Osteoblast (primary cell): ENCODE measurements at places on chromosomes 11 and 22. TPM values are rescaled to one million over a fixed set of nuclear protein-coding genes. Genes with fewer than 3 reads are reported as not detected.

GRCh38 chr11:27471589-27472397 lies 797 bp downstream of the LGR4 start:
- peak; percentile 82 for DNase-seq

DNA sequence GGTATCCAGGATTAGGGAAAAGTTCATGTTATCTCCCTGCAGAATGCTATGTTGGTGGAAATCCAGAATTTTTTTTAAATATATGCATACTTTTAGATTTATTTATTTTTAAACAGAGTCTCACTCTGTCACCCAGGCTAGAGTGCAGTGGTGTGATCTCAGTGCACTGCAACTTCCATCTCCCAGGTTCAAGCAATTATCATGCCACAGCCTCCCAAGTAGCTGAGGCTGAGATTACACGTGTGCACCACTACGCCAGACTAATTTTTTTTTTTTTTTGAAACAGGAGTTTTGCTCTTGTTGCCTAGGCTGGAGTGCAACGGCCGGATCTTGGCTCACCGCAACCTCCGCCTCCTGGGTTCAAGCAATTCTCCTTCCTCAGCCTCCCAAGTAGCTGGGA lies 2.6 kb downstream of the PACSIN2 start:
- DNase-seq, result no peak

DNA sequence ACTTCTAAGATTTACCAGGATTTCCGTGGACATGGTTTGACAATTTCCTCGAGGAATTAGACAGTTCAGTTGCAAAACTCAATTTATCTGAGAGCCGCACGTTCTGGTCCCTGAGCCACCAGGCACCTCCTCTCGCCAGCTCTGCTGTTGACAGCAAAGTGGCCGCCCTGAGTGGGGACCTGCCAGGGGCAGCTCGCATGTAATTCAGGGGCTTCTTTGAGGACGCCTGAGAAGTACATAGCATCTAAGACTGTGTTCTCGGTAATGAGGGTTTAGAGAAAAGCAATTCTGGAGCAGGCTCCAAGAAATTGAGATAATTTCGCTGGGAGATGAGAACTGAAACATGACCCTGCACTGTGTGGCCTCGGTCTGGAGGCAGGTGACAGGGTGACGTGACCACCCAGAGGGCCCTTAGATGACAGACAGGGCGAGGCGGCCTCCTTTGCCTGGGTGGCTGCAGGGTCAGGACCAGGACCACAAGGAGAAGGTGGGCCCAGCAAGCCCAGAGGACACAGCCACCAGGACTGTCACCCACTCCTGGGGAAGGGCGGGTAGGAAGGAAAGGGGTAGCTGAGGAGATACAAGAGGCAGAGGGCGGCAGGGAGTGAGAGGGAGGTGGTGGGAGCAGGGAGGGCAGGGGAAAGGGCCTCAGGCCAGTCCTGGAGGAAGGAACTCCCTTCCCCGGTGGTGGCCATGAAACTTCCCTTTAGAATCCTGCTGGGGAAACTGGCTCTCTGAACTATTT lies 55.0 kb downstream of the RTL6 start:
- peak; percentile 85 for DNase-seq

- DNase-seq, result peak; percentile 88
Measured at GRCh38 chr11:118917481-118918127, 8.1 kb downstream of the BCL9L start.

GRCh38 chr22:27772081-27772983 lies 29.2 kb downstream of the MN1 start:
- DNase-seq, result peak; percentile 68

DNA sequence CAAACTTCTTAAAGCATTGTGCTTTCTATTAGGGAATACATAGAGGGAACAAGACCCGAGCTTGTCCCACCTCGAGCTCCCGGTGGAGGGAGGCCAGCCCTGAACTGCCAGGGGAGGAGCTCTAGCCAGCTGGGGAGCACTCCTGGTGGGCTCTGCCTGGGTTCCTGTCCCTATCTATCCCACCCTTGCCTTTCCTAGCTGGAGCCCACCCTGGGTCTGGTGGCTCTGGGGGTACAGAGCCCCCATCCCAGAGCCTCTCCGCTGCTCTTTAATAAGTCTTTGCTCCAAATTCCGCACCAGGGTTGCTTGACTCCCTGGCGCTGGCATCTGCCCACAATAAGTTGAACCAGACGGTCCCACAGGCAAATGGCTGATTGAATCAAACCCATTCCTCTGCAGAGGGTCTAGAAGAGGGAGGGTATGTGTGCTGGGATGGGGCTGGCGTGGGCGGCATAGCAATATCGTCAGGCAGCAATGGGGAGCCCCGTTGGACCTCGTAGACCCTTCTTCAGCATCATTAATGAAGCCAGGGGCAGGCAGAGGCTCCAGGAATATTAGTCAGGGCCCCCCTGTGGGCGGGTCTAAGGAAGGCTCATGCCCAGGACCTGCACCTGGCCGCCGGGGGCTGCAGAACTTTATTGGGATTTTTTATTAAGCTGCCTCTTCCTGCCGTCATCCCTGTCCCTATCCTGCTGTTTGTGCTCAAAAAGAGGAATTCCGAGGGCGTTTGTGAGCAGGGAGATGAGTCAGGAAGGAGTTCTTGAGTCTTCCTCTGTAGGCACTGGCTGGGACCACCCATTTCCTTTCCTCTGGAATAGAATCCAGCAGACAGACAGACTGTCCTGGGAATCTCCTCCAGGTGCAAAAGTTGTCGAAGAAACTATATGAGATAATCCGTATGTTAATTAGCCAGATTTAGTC lies 38.5 kb upstream of the RIC3 start:
- DNase-seq, result no peak

DNA sequence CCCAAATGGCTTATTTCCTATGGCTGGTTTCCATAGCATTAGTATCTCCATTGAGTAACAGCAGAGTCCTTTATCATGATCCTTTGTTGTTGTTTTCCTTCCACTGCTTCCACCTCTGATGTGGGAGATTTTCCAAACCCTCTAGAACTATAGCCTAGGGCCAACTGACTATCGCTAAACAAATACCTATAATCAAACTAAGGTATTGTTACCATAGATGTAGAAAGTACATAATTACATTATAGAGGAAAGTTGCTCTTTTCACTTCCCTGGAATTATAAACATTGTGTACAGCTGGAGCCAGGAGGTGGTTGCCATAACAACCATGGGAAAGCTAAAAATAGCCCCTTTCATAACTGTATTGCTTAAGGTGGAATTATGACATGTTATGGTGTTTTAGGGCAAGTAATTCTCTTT lies 47.0 kb upstream of the ALKBH3 start:
- DNase-seq, result no peak

- no peak for DNase-seq
Measured at GRCh38 chr11:131397675-131398074, 27.3 kb downstream of the NTM start.

GRCh38 chr11:126756855-126757254 lies 243.7 kb downstream of the KIRREL3 start:
- DNase-seq, result no peak

DNA sequence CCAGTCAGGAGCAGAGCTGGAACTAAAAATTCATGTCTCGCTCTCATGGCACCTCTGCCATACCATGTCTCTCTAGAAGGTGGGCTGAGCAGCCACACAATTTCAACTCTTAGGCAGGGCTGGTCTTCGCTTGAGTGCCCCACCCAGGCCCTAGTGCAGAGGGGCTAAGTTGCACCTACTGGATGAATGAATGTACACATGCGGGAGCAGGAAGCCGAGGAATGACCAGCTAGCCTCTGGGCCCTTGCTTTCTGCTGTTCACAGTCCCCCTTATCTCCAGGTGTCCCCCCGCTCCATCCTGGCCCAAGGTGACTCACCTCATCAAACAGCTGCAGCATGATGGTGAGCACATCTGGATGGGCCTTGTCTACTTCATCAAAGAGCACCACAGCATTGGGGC lies 57.5 kb upstream of the PHOX2A start:
- no peak for DNase-seq

- peak; percentile 95 for DNase-seq
Measured at GRCh38 chr11:9565822-9566560, 7.5 kb upstream of the WEE1 start.

GRCh38 chr11:119991022-119991404 lies 146.9 kb downstream of the TRIM29 start:
- DNase-seq, result no peak

GRCh38 chr22:42889304-42889703 lies 32.2 kb upstream of the ARFGAP3 start:
- DNase-seq, result no peak

DNA sequence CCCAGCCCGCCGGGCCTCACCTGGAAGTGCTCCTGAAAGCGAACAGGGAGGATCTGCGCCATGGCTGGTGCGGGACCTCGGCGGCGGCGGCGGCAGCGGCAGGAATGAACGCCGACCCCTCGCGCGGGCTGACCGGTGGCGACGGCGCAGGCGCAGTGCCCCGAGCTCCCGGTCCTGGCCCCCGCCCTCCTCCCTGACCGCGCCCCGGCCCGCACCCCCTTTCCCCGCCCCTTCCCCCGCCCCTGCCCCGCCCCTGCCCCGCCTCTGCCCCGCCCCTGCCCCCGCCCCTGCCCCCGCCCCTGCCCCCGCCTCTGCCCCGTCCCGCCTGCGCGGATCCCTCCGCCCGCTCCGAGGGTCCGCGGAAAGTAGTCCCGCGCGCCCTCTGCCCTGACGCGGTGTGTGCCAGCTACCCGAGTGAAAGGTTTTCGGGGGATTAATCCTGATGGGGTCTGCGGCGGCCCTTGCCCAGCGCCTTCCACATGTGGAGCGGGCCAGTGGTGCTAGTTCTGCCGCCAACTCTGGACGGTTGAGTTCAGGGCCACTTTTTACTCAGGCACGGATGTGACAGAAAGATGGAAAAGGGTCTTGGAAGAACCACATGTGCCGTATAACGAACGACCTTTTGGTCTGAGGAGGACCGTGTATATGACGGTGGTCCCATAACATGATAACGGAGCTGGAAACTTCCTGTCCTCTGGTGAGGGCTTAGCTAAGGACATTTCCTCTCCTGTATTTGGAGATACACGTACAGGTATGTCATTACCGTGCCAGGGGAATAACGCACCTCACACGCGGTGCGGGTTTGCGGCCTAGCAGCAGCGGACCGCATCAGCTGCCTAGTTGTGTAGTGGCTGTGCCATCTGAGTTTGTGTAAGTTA lies at the start of gene CLTCL1:
CLTCL1 (minus strand) TSS at position 140 of the 878 bp plus-strand sequence; CDS start at position 62, 78 bp downstream.
- DNase-seq, result peak; percentile 98

GRCh38 chr11:14330881-14331280 lies 28.1 kb downstream of the RRAS2 start:
- DNase-seq, result no peak

DNA sequence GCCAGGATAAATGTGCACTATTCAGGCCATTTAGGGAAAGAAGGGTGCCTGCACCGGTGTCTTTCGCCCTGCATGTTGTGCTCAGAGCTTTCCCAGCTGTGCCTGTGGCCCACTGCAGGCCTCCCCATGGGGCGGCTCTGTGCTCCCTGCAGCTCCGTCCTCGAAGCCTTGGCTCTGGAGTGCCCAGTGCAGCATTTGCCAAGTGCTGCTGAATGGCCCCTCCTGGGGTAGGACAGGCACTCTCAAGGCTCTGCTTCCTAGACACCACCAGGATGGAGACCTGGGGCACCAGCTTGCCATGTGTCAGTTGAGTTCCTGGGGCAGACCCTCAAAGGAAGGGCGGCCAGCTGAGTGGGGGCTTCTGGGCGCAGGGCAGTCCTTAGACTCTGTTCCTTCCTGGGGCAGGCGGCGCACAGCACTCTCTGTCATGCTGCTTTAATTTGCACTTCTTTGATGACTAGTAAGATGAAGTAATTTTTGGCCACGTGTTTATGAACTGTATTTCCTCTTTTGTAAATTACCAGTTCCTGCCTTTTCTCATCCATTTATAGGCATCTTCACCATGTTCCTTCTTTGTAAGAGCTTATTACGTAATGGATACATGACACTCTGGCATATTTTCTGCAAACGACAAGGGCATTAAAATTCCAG lies 32.1 kb upstream of the GNB1L start:
- DNase-seq, result peak; percentile 82

DNA sequence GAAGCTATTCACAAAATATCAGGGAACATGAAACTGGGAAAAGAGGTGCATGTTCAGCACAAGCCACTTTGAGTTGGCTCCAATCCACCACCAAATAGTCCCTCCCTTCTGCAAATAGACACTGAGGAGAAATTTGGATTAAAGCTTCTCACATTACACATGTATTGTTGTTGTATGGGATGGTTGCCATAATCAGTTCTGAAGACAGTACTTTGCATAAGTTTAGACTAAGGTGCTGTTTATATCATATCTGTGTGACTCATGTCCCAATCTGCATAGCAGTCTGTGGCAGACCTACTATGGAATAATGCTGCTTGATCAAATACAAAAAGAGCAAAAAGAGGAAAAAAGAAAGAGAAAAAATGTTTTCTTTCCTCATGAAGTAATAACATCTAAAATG lies 376.7 kb upstream of the DDI1 start:
- no peak for DNase-seq

- no peak for DNase-seq
Measured at GRCh38 chr11:74673693-74674360, 57.4 kb downstream of the CHRDL2 start.

DNA sequence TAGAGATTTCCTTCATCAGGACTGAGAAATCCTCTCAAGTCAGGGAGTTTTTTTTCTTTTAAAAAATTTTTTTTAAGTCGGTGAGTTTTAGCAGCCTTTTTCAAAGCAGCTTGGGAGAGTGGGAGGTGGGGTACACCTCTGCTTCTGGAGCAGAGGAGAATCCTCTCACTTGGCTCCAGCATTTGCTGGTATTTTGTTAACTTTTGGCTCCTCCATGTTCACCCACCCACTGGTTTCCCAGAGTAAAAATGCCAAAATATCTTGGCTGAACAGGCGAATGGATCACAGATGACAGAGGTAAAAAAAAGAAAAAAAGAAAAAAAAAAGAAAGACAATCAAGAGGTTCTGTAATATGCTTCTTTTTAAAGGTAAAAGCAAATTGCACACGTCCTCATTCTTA lies 68.0 kb downstream of the GAB2 start:
- DNase-seq, result no peak

DNA sequence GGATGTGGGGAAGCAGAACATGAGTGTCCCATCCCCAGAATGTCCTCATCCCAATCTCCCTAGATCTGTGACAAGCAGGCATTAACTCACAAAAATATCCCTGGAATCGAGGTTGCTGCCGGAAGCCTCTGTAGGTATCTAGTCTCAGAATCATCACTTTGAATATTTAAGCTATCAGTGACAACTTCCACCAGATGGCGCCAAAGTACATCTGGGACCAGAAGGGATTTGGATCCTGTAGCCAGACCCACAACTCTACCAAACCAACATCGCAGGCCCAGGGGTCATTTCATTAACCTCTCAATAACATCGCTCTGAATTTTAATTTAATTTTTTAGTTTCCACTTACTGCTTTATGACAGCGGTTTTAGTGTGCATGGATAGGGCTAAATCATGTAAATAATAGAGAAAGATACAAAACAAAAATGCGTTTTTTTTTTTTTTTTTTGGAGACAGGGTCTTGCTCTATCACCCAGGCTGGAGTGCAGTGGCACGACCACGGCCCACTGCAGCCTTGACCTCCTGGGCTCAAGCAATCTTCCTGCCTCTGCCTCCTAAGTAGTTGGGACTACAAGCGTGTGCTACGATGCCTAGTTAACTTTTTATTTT lies 1.1 kb upstream of the EXT2 start:
- peak; percentile 90 for DNase-seq

- DNase-seq, result peak; percentile 82
Measured at GRCh38 chr22:39362271-39362670, 12.5 kb downstream of the SYNGR1 start.

GRCh38 chr11:64086258-64087123 lies 50.8 kb downstream of the FLRT1 start:
- DNase-seq, result no peak

Gene RIBC2
- total RNA-seq, result 0.88 TPM in 1 of 2 replicates, not detected in the other

Gene OR8G1
- total RNA-seq, result not detected in 2 replicates

Gene DNAJB7
- total RNA-seq, result not detected in 2 replicates

Gene SAA2
- under 0.01 TPM in 1 of 2 replicates, not detected in the other for total RNA-seq

Gene KRTAP5-10
- 0.36 TPM in 1 of 2 replicates, not detected in the other for total RNA-seq

Gene TMEM191C
- 0.59 and 0.72 TPM in 2 replicates for total RNA-seq

Gene BRSK2
- 0.36 TPM in 1 of 2 replicates, not detected in the other for total RNA-seq

Gene OR51B2
- total RNA-seq, result not detected in 2 replicates
